ENCODE measurements at places on chromosomes 13 and 19.

GRCh38 chr13:21537105-21537504 is 66.9 kb downstream of the MICU2 start:
- DNase-seq = no peak

GRCh38 chr13:27954406-27954851 is 14.7 kb downstream of the CDX2 start:
- DNase-seq = no peak

- no peak for DNase-seq
Observed at GRCh38 chr19:33806434-33806881, 9.8 kb downstream of the KCTD15 start.

GRCh38 chr13:49190901-49191300 is 29.2 kb upstream of the MLNR start:
- DNase-seq = no peak

DNA sequence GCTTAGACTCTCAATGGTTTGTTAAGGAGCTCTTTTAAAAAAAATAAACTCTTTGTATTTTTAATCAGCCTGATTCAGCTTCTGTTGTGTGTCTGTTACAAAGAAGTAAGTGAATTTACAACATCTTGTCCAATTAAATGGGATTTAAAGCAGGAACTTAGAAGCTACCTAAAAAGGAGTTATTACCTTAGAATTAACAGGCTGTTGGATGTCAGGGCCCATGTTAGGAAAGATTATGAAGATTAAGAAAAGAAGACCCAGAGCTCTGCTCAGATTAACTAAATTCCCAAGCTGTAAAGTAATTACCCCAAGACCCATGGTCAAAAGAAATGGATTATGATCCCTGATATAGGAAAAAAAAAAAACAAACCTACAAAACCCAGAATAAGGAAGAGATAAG is 44.1 kb upstream of the ZNF780A start:
- DNase-seq = no peak

GRCh38 chr13:66915596-66916185 is 314.4 kb downstream of the PCDH9 start:
- no peak for DNase-seq

GRCh38 chr19:52270266-52270885 is 989 bp downstream of the ZNF766 start:
- DNase-seq = no peak

DNA sequence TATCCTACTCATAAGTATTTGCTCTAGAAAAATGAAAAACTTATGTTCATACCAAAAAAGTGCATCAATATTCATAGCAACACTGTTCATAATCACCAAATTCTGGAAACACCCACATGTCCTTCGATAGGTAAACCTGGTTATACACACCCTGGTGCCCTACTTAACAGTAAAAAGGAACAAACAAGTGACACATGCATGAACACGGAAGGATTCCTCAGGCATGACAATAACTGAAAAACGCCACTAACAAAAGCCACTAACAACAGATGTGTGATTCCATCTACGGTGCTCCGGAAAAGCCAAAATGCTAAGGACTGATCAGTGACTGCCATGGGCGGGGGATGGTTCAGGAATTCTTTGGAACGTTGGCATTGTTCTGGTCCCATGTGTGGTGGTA is 65.5 kb downstream of the STK24 start:
- no peak for DNase-seq

DNA sequence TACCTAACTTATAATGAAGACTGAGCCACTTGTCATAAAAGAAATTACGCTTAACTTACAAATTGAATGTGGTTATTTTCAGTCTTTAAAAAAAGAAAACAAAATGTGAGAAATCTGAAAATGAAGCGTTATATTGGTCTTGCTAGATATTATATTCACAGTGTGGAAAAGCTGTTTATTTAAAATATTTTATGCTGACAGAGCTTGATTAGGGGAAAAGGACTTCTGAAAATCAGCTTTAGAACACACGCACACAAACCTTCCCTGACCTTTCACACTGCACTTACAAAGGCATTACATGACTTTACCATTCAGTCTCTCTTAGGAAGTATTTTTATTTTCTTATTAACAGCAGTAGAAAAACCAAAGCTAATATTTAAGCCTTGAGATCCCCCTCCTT is 461.5 kb downstream of the DIAPH3 start:
- DNase-seq = no peak

- DNase-seq = no peak
Observed at GRCh38 chr13:36543671-36544070, 111.4 kb downstream of the CCNA1 start.

- no peak for DNase-seq
Observed at GRCh38 chr19:48117515-48118130, 7.0 kb upstream of the PLA2G4C start.

DNA sequence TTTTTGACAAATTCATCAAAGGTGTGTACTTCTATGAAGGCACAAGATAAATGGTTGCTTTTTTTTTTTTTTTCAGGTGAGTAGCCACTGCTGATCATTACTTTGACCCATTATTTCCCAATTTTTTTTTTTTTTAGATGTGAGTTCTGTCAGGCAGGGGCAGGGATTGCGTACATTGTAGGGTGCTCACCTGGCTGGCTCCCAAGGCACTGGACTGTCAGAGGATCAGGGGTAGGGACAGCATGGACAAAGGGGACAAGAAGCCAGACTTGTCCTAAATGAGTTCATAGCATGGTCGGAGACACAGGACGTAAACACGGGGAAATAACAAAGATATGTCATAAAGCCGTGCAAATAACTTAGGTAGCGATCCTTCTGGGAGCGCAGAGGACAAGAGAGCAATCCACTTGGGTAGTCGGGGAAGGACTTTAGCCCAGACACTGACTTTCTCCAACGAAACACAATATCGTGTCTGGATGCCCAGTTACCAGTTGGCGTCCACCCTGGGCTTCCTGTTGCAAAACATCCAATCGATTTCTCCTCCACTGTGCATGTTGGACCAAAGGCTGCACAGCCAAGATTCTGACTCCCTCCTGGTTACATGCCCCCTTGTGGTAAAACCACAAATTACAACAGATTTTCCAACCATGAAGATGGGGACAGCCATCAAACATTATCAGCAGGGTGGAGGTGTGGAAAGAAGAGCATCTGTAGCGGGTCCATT is 27.5 kb upstream of the KATNAL1 start:
- no peak for DNase-seq

GRCh38 chr13:42973581-42973980 is 18.5 kb downstream of the EPSTI1 start:
- no peak for DNase-seq

DNA sequence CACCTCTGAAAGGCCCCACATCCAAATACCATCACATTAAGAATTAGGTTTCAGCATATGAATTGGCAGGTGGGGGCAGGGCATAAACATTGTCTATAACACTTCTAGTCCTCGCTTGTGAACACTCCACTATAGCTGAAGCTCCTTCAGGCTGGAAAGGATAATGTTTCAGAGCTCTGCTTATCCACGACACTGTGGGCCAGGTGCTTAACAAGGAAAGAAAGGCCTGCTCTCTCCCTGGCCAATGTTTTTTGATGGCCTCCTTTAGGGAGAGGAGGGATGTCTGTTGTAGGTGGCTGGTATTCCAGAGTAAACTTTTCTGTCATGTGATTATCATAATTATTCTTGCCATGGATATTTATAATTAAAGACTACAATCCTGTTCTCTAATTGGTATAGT is 86.4 kb downstream of the CCNA1 start:
- DNase-seq = no peak

DNA sequence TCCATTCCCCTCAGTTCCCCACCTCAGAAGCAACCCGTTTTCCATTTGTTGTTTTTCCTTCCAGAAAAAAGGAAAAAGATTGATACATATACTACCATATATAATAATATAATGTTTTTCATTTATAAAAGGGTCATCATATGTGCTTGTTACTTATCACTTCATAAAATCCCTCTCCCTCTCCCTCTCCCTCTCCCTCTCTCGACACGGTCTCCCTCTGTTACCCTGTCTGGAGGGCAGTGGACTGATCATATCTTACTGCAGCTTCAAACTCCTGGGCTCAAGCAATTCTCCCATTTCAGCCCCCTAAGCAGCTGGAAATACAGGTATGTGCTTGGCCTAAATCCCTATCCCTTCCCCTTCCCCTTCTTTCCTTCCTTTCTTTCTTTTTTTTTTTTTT is 17.1 kb downstream of the PNMA8A start:
- DNase-seq = no peak

DNA sequence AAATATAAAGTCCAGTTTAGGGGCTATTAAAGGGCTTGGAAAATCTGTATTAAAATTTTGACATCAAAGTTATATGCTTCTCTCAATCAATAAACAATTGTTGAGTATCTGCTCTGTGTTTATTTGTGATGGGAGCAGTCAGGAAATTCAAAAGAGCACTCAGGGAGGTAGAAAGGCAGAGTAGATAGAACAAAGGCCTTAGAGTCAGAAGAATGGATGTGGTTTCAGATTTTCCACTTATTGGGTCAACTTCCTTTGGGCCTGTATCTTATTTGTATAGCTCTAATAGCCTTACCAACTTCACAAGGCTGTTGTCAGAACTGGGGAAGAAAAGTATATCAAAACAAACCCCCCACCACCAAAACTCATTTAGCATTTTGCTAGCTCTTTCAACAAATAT is 302.6 kb downstream of the SPRY2 start:
- DNase-seq = no peak

- no peak for DNase-seq
Observed at GRCh38 chr13:31361673-31362072, 161.9 kb downstream of the B3GLCT start.

DNA sequence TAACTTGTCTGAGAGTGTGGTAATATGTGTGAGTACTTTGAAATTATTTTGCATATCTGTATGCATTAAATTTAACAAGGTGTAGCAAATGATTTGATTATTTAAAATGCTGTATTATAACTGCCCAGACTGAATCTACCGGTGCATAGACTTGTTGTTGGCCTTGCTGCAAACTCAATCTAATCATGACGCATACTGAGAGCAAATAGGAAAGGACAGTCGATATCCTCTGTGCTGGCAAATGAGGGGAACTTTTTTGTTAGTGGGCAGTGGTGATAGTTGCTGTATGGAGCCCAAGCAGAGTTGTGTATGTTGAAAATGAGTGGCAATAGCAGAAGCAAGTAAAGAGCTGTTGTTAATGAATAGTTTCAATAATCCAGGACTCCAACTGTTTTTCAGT is 127.4 kb downstream of the LMO7 start:
- DNase-seq = no peak

GRCh38 chr13:50766013-50766412 is 77.5 kb downstream of the DLEU7 start:
- DNase-seq = no peak

- no peak for DNase-seq
Observed at GRCh38 chr13:105462098-105462497, 1073.4 kb downstream of the EFNB2 start.

GRCh38 chr13:69828527-69828926 is 279.1 kb upstream of the ATXN8OS start:
- no peak for DNase-seq

GRCh38 chr19:13942023-13942684 is 3.9 kb upstream of the PODNL1 start:
- no peak for DNase-seq
